ENCODE measurements at places on chromosomes 11 and 22.

GRCh38 chr22:36399472-36399778, 11.7 kb upstream of the MYH9 start:
- no peak for DNase-seq

GRCh38 chr11:62921573-62922188, 518 bp upstream of the CHRM1 start:
- DNase-seq = no peak

- peak; percentile 87 for DNase-seq
Measured at GRCh38 chr11:73647459-73648100, 1.2 kb downstream of the PLEKHB1 start.

- DNase-seq = no peak
Measured at GRCh38 chr11:126415128-126415527, 59.6 kb downstream of the ST3GAL4 start.

GRCh38 chr11:58596621-58597020, 17.8 kb downstream of the ZFP91 start:
- no peak for DNase-seq

GRCh38 chr22:20434264-20434751, 3.3 kb downstream of the SCARF2 start:
- no peak for DNase-seq

GRCh38 chr11:64304316-64305072, 830 bp upstream of the ESRRA start:
- DNase-seq = peak; percentile 92

GRCh38 chr11:76588455-76589325, 81.9 kb downstream of the LRRC32 start:
- DNase-seq = no peak

DNA sequence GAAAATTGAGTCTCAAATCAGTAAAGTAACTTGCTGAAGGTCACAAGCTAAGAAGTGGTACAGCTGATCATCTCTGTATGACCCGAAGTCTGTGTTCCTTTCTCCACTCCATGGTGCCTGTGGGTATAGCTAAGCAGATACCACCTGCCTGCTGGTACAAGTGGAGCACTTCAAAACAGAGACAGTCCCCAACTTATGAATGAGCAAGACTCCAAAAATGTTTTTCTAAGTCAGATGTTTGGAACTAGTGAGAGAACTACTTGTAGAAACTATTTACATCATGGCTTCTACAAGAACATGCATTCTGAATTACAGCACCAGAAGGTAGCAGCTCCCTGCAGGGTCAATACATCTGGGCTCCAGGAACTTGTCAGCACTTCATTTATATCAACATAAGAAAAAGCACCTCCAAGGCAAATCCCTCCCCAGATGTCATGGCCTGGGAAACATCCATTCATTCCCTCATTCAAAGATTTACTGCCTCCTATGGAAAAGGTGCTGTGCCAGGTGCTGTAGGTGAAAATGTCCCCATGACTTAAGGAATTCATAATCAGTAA, 94.7 kb downstream of the SERGEF start:
- no peak for DNase-seq

DNA sequence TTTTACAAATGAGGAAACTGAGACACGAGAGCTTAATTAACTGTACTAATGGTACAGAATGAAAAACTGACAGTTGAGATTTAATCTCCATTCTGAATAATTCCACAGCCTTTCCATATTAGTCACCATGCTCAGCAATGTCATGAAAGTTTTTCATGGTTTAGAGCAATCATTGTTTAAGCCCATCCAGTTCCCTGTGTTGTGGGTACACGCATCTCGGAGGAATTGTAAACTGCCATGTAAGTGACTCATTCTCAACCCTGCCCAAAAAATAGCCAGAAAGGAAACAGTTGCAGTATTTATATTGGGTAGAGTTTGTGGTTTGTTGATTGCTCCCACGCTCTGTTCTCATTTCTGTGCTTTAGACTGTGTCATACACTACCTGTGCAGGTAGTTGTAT, 1790.8 kb downstream of the LRRC4C start:
- no peak for DNase-seq

- DNase-seq = no peak
Measured at GRCh38 chr11:70324376-70325115, 54.1 kb downstream of the PPFIA1 start.

DNA sequence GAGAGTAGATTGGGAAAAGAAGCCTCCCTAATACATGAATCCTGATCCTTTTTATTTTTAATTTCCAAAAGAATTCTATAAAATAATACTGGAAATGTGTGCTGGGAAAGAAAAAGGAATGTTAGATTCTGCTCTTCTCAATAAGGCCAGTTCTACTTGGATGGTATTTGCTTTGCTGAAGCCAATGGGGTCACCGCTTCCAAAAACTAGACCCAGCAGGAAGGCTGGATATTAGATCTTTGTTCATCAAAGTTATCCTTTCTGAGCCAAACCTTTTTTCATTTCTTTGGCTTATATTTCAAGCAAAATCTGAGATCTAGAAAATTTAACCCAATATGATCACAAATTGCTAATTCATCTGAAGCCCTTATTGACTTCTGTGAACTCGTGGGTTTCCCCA, 41.4 kb downstream of the SCUBE2 start:
- no peak for DNase-seq

Data from effector CD4-positive, alpha-beta T cell (primary cell).